D341Med (cell line): ENCODE measurements at places on chromosomes 6 and 20.

DNA sequence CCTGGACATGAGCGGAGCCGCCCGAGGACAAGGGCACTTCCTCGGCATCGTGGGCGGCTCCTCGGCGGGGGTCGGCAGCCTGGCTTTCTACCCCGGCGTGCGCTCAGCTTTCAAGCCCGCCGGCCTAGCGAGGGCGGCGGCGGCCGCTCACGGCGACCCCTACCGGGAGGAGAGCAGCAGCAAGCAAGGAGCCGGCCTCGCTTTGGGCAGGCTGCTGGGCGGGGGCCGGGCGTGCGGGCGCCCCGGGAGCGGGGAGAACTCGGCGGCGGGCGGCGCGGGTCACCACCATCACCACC, 6.7 kb downstream of the PRDM13 start:
- peak; percentile 89 for DNase-seq

GRCh38 chr6:106599440-106599839, 29.9 kb downstream of the RTN4IP1 start:
- DNase-seq = no peak

DNA sequence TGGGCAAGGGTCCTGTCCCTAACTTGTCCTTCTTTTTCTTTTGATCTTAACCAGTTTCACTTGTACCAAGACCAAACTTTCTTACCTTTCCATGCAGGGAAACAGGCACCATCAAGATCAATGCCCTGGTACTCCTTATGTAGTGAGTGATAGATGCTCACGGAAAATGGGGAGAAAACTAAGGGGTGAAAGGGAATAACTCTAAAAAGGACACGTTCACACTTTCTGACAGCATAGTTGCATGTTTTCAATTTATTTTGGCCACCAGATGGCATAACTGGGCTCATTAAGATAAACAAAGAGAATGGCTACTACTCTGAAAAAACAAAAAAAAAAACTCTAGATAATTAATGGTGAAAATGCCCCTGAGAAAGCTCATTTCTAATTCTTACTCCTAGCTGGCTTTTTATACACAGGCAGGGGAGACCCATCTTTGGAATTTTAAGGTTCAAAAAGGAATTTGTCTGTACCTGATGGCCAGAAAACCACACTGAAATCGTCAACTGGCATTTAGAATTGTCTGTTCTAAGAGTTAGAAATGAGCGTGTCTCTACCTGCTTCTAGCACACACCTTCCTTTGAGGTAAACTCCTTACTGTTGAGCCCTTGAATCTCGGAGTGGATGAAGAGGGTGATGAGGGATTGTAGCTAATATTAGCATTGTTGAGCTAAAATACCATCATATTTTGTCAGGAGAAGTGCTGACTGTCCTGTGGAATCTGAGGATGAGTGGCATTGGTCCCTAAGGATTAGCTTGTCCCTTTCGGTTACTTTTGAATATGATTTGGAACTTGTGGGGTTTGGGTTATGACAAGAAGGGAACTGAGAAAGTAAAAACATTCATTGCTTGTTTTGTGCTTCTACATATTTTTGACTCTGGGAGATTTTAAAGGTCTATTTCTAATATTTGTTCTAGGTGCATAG, 62.2 kb upstream of the DDR1 start:
- DNase-seq = no peak

- DNase-seq = peak; percentile 48
These were observed 31.7 kb downstream of the C20orf173 start for GRCh38 chr20:35497780-35498189.

DNA sequence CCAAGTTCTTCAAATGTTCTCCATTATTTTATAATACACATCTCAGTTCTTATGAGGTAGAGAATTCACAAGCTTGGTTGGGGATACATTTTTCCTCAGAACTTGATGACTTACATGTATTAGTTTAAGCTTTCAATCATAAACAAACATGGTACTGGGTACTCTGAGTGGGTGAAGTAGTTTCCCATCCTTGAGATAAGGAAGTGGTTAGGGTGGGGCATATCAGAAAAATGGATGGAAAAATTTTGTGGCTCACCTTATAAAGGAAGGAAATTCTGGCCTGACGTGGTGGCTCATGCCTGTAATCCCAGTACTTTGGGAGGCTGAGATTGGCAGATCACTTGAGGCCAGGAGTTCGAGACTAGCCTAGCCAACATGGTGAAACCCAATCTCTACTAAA, 52.0 kb downstream of the CD164 start:
- no peak for DNase-seq

- no peak for DNase-seq
These were observed 34.4 kb downstream of the HNF4A start for GRCh38 chr20:44389871-44390270.

DNA sequence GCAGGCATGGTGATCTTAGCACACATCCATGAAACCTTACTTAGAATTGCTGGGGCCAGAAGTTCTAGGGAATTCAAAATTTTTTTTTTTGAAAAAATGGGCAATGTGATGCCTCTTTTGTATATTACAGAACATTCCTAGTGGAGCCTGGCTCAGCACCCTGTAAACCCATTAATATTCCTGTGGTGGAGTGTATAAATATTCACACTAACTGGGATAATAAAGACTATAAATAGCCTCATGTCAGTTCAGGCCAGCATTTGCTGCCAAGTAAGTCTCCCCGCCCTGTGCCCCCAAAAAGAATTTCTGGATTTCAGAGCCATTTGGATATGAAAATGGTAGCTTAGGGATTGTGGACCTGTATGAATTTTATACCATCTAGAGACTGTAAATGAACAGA, 14.8 kb downstream of the BANF2 start:
- DNase-seq = no peak

DNA sequence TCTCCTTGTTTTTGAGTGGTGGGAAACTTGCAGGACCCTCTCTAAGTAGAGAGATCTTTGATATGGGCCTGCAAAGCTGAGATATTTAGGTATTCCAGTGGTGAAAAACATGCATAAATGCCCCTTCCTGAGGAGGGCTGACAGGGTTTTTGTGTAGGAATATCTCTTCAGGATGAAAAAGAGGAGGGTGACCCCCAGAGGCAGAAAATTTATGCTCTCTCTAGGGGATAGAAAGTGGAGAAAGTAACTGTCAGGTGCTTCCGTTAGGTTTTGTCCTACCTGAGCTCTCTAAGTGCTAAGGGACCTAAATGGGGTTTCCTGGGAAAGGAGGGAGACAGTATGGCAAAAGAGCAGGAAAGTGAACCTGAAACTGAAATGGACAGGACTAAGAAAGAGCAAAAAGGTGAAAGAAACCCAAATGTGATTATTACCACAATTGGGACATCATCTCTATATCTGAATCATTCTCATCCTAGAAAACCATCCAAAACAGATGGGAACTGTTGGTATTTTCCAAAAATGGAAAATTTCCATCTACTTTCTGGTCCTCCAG, 2.0 kb downstream of the COL19A1 start:
- no peak for DNase-seq

DNA sequence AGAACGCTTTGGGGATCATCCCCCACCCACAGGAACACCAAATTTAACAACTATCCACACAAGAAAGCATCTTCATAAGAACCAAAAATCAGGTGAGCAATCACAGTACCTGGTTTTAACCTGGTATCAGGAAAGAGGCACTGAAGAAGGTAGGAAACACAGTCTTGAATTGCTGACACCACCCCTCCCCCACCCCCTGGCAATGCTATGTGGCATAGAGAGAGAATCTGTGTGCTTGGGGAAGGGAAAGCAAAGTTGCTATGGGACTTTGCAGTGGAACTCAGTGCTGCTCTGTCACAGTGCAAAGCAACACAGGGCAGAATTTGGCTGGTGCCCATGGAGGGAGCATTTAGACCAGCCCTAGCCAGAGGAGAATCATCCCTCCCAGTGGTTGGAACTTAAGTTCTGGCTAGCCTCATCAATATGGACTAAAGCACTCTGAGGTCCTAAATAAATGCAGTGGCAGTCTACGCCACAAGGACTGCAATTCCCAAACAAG, 565.5 kb downstream of the EPM2A start:
- DNase-seq = no peak

DNA sequence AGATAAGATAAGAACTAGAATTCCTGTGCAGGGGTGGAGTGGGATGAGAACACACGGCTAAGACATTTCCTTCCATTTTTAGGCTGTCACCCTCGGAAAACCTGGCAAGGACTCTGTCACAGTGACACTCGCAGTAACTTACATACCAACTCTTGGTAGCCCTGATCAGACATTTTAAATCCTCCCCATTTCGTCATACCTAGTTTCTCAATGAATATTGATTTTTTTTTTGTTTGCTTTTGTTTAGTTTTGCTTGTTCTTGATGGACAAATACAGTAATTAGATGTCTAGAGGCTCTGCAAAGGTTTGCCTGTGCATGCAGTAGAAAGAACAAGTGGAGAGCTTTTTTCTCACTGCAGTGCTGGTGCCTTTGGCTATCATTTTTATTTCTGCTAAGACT, 213.0 kb upstream of the FAM83B start:
- DNase-seq = no peak

DNA sequence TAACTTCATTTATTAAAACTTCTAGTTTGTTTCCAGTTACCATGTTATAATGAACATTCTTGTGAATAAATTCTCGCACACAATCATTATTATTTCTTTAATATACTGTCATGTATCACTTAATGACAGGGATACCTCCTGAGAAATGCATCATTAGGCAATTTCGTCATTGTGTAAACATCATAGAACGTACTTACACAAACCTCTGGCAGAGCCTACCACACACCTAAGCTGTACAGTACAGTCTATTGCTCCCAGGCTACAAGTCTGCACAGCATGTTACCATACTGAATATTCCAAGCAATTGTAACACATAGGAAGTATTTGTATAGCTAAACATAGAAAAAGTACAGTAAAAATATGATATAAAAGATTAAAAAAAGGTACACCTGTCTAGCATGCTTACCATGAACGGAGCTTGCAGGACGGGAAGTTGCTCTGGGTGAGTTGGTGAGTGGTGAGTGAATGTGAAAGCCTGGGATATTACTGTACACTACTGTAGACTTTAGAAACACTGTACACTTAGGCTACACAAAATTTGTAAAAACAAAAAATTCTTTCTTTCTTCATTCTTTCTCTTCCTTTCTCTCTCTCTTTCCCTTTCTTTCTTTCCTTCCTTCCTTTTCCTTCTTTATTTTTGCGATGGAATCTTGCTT, 268.2 kb upstream of the SOX4 start:
- DNase-seq = no peak

DNA sequence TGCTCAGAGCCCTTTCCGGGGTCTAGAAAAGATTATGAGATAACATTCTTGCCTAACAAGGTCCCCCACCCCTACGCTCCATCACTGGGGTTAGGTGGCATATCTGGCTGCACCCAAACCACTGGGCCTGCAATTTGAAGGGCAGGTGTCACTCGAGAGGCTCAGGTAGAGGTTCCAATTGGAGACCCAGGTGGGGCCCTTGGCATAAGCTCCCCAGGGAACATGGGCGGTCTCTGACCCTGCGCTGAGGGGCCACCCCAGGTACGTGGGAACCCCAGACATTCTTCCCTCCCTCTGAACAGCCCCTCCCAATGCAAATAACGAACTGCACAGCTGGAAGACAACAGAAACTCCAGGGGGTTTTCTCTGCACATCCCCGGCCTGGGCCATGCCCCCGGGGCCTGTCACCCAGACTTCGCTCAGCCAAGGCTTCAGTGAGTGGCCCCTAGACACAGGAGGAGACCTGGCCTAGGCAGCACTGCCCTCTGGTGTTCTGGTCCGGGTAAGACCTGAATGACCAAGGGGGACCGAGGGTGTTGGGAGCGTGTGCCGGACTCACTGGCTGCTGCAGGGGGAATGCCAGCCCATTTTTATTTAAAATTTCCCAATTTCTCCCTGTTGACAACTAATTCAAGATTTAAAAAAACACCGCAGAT, 47.5 kb downstream of the DSTN start:
- peak; percentile 76 for DNase-seq

DNA sequence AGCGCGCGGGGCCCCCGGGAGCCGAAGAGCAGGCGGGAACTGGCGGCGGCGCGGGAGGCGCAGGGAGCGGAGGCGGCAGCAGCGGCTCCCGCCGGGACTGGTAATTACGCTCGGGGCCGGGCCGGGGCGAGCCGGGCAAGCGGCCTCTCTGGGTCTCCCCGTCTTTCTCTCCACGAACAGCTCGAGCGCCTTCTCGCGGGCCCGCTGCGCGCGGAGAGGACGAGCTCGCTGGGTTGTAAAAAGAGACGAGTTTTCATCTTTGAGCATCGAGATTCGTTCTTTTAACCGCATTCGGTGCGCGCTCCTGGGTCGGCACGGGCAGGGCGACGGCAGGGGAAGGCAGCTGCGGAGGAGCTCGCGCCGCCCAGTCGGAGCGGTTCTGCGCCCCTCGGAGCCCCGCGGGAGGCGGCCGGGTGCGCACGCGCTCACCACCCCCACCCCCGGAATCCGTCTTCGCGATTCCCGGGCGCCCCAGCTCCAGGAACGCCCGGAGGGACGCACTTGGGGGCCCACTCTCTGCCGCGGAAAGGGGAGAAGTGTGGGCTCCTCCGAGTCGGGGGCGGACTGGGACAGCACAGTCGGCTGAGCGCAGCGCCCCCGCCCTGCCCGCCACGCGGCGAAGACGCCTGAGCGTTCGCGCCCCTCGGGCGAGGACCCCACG, 38.0 kb downstream of the YTHDF1 start:
- peak; percentile 65 for DNase-seq

DNA sequence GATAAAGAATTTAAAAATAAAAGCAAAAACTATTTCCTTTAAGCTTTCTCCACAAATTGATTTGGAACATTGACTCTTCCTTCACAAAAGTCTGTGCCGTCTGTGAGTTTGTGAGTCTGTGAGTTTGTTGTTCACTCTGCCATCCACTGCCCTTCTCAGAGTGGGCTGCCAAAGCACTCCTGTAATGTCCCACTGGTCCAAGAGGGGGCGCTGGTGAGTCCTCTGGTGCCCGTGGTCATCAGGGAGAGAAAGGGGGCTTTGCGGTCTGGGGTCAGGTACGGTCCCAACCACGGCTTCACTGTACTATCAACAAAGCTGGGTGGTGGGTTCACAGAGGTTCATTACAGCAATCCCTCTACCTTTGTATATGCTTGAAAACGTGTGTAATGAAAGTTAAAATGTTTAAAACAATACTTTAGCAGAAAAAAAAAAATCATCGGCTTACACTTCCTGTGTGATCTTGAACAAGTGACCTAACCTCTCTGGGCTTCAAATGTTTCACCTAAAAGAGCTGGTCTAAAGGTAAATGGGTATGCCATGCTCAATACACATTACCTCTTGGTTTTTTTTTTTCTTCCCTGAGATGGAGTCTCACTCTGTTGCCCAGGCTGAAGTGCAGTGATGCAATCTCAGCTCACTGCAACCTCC, 5.6 kb upstream of the ANKRD60 start:
- no peak for DNase-seq
